Stimulated activated CD4-positive, alpha-beta T cell treated with anti-CD3 and anti-CD28 coated beads, TNF-alpha, amount 100 ng/mL, for 1 hour (primary cell): ENCODE measurements at places on chromosomes 3 and 15.

- DNase-seq = no peak
Measured at GRCh38 chr3:53464424-53464823, 30.0 kb upstream of the CACNA1D start.

- DNase-seq = no peak
Measured at GRCh38 chr3:17639765-17640164, 102.7 kb downstream of the TBC1D5 start.

DNA sequence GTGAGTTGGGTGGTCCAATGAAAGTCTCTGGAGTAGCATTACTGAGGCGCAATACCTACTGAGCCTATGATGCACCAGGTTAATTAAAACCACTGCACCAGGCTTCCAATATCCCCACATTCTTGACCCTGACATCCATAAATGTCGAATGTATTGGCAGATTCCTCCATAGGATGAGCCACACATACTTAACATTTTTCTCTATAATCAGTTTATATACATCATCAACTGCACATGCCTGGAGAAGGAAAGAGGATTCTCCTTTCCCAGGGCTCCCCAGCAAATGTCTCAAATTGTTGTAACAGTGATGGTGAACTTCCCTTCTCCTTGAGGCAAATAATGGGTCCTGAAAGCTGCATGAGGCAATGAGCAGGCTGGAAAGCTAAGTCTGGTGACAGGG, 82.3 kb upstream of the LPP start:
- no peak for DNase-seq

DNA sequence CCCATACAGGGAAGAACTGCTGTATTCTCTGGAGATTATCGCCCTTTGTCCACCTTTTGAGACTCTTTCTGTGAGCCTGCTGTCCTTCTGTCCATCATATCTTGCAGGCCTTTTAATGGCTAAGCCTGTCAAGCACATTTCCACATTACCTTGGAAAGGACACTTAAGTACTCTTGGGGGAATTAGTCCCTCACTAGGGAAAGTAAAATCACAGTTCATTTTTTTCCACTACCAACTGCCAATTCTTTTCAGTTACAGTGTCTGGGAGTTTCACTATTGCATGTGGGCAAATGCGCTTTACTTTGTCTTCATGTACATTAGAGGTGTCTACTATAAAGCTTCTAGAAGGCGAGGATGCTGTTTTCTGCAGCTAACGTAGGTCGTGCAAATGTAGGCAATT, 242.1 kb downstream of the NSUN3 start:
- DNase-seq = no peak
